Testis (tissue), 5 donors: ENCODE measurements at places on chromosomes 6 and 20. TPM values are rescaled to one million over a fixed set of nuclear protein-coding genes. Genes with fewer than 3 reads are reported as not detected.
A peak's percentile ranks its signal among the peaks of the same experiment; 100 is the strongest.

DNA sequence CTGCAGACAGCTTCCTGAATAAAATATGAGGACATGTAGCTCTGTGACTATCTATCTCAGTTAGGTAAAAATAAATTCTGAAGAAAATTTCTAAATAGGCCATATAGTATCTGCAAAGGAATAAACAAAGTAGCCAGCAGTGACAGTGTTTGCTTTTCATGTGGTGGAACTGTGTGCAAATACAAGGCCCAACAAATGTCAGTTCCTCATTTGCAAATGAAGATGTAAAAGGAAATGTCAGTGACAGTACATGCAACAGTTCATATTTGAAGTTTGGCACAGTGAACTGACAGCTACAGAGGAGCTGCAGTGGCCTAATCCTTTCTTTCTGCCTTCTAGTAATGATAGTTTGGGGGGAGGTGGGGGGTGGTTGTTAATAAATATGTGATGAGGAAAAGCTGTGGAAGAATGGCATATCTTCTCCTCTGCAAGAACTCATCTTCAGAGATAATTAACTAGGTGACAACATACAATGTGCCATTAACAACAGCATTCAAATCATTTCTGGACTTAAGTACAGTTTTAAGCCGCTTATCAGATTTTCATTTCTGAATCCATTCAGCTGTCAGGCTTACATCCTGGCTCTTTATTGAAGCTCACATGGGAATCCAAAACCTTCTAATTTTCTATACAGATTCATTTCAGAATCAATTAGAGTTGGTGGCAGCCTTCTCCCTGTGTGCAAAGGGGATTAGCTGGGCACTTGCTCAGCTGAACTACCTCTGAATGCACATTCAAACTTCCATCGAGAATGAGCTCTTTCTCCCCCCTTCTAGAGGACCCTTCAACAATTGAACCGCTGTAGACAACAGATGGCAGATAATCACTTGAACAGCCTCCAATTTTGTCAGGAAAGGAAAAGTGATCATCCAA lies 1059.0 kb upstream of the EPHA7 start:
- H3K4me3 ChIP-seq = no peak overlapping the region
- DNase-seq = no peak
- no peaks in the 10 kb centered on the region for H3K27me3 ChIP-seq
- H3K4me1 ChIP-seq = no peaks in the 10 kb centered on the region

- H3K27ac ChIP-seq = no peak overlapping the region
- DNase-seq = no peak
- H3K4me3 ChIP-seq = no peak overlapping the region
- H3K36me3 ChIP-seq = no peaks in the 10 kb centered on the region
- no peaks in the 10 kb centered on the region for H3K27me3 ChIP-seq
- no peaks in the 10 kb centered on the region for H3K4me1 ChIP-seq
Measured at GRCh38 chr6:161480421-161481155, 206.7 kb upstream of the AGPAT4 start.

RAET1L gene
- not detected for total RNA-seq

- DNase-seq = no peak
- H3K36me3 ChIP-seq = no peaks in the 10 kb centered on the region
- no peak overlapping the region for H3K27ac ChIP-seq
Measured at GRCh38 chr6:16822975-16823717, 61.9 kb upstream of the ATXN1 start.

- H3K4me1 ChIP-seq = no peaks in the 10 kb centered on the region
- H3K4me3 ChIP-seq = no peak overlapping the region
- H3K36me3 ChIP-seq = no peaks in the 10 kb centered on the region
- H3K27me3 ChIP-seq = no peaks in the 10 kb centered on the region
- H3K27ac ChIP-seq = no peak overlapping the region
Measured at GRCh38 chr20:51269671-51270070, 246.8 kb upstream of the KCNG1 start.

DNA sequence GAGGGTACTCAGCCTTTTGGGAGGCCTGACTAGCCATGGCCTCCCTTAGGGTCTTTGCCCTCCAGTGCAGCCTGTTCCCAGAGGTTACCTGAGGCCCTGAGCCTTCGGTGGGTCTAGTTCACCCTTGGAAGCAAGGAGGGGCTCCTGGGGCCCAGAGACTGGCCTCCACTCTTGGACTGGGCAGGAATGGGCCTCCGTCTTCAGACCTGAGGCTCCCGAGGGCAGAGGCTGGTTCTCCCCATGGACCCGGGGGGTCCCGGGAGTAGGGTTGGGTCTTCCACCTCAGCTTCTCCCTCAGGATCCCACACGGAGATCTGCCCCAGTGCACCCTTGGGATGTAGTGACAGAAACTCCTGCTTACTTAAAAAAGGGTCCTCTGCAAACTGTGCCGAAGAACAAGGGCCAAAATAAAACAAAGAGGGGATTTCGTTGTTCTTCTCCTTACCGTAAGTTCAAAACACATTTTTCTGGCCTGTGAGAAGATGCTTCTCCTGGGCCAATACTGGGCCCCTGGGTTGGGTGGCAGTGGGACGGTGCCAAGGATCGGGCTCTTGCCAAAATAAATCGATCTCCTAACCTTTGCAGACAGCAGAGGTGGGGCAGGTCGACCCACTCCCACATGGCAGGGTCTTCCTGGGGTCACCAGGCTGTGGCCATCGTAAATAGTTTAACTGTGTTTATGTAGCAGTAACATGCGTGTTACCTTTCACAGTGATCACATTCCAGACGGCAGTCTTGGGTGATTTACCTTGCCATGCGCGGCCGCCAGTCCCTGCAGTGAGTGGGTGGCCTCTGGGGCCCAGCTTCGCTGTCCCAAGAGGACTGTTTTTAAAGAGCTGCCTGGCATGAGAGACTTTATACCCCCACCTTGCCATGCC lies 151.8 kb downstream of the VEGFA start:
- no peak overlapping the region for H3K27ac ChIP-seq
- H3K4me1 ChIP-seq = peaks cover 7% of the 10 kb centered on the region
- no peaks in the 10 kb centered on the region for H3K36me3 ChIP-seq

DNA sequence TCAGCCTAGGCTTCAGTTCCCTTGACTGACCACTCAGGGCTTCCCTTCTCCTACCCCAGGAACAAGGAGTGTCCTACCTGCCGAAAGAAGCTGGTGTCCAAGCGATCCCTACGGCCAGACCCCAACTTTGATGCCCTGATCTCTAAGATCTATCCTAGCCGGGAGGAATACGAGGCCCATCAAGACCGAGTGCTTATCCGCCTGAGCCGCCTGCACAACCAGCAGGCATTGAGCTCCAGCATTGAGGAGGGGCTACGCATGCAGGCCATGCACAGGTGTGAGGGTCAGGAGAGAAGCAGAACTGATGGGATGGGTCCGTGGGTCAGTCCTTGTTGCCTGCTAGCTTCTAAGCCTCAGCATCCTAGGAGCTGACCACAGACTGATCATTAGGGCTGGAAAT lies 1.6 kb downstream of the RING1 start:
- peaks cover 36% of the 10 kb centered on the region for H3K4me1 ChIP-seq
- no peak overlapping the region for H3K27ac ChIP-seq
- no peak for DNase-seq
- no peaks in the 10 kb centered on the region for H3K36me3 ChIP-seq
- no peaks in the 10 kb centered on the region for H3K27me3 ChIP-seq

GMPR gene
- total RNA-seq = 164 TPM

CNKSR3 gene
- total RNA-seq = 26.0 TPM

WASF1 gene
- total RNA-seq = 204 TPM

- H3K27me3 ChIP-seq = no peaks in the 10 kb centered on the region
- no peaks in the 10 kb centered on the region for H3K4me1 ChIP-seq
- peak; percentile 84 for DNase-seq
- H3K36me3 ChIP-seq = no peaks in the 10 kb centered on the region
- peak within 1 kb of the TSS; percentile 90 for H3K4me3 ChIP-seq
- peak within 1 kb of the TSS; percentile 77 for H3K27ac ChIP-seq
Measured at GRCh38 chr20:46512943-46513844, at the start of gene ZNF334. Gene ZNF334, minus strand, starts transcription at chr20:46513559. Its CDS starts 1,457 bp downstream, at chr20:46512102.
